ENCODE measurements at places on chromosomes 5 and 9.

DNA sequence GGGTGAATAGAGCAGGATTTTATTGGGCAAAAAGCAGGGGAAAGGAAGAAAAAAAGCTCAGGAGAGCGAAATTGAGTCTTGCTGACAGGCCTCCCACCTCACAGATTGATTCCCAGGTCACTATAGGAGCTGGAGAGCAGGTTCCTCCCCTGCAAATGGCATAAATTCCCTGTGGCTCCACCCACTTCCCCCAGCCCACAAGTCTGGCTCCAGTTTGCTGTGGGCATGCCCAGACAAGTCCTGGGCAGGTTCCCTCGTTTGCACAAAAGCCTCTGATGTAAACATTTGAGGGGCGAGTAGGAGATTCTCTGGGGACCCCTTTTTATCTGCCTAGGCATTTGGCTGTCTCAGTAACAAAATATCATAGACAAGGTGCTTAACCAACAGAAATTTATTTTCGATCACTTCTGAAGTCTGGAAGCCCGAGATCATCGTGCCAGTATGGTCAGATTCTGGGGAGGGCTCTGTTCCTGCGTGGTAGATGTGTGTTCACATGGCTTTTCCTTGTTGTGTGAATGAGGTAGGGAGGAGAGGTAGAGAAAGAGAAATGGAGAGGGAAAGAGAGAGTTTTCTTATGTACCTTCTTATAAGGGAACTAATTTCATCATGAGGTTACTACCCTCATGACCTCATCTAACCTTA is 614.5 kb downstream of the MAT2B start:
- DNase-seq: peak; percentile 46

DNA sequence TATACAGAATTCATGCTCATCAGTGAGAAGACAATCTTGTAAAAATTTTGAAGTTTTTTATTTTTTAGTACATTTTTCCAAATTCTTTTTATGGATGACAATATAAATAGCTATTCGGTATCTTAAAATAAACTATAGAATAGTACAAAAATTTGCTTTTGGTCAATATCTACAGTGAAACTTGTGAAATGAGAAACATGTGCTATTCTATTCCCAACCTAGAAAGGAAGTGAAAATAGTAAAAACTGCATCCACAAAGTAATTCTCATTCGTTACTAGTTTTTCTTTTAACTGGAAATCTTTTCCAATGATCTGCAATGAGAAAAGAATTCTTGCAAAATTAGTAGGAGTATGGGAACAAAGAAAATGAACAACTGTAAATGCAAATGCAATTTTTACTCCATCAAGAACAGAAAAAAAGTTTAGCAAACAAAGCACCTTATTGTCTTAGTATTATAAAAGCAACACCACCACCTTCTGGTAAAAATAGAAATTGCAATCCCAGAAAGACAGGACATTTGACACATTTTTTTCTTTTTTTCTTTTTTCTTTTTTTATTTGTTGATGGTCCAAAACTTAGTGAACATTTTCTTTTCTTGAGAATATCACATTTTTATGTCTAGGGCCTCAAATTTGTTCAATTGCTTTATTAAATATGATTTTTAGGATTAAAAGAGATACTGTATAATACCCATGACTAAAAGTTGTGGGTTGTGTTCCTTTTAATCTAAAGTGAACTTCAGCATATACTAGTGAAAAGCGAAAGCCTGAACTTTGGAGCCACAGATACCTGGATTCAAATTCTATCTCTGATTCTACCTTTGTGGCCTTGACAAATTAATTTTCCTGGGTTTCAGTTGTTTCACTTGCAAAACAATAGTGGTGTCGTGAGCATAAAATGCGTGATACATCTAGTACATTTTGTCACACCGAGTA is 72.3 kb downstream of the SLCO4C1 start:
- DNase-seq: no peak

DNA sequence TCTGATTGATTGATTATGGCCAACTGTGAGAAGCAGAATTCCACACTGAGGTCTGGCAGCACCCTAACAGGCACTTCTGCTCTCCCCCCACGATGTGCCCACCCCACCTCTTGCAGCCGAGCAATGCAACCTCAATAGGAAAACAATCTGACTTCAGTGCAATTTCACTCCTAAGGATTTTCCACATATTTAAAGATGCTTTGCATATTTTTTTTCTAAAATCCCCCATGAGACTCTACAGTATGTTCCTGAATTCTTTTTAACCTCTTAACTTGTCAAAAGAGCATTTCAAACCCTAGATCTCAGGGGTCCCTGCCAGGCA is 243.1 kb downstream of the AUH start:
- DNase-seq: no peak

- no peak for DNase-seq
Measured at GRCh38 chr5:31827867-31828266, 188.9 kb downstream of the PDZD2 start.

GRCh38 chr9:78030296-78030552 is 1.4 kb downstream of the GNAQ start:
- no peak for DNase-seq

DNA sequence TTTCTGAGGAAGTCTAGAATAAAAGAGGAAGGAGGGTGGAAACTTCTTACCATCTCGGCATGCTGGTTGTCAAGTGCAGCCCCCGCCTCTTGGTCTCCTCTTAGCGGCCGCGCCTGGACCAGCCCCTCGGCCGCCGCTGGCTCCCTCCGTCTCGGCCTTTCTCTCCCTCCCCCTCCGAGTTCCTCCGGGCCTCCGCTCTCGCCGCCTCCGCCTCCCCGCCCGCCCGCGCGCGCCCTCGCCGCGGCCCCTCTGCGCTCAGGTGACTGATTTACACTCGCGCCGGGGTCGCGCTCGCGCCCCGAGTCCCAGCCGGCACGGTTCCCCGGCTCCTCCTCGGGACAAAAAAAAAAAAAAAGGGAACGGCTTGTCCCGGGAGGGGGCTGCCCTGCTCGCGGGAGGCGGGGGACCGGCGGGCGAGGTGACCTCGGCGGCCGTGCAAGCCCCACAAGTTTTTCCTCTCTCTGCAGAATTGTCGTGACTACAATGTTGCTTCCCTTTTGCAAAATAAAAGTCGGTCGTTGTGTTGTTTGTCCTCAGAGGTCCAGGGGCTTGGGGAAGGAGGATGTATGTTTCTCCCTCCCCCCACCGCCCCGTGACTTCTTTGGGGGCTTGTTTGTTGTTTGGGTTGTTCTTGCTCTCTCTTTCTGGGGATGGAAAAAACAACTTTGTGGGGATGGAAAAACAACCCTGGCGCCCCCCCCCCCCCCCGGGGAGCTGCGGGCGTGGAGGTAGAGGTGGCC is at the start of gene BNC2:
TSS of gene BNC2 (minus strand) at position 75 of the 740 bp plus-strand sequence. CDS start at position 53, 22 bp downstream.
- no peak for DNase-seq

DNA sequence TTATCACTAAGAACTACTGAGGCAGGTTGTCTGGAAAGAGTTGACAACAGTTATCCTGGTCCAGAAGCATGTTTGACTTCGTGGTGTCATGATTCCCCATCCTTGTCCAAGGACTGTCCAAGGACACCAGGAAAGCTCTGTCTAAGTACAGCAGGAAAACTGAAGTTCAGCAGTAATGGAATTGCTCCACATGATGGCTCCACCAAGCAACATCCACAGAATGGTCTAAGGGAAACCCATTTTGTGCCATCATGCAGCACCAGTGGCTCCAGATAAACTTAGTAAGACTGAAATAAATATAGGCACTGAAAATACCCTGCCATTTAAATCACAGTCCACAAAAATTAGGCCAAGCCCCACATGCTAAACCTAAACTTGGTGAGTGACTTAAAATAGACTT is 192.8 kb downstream of the CDH18 start:
- DNase-seq: no peak

DNA sequence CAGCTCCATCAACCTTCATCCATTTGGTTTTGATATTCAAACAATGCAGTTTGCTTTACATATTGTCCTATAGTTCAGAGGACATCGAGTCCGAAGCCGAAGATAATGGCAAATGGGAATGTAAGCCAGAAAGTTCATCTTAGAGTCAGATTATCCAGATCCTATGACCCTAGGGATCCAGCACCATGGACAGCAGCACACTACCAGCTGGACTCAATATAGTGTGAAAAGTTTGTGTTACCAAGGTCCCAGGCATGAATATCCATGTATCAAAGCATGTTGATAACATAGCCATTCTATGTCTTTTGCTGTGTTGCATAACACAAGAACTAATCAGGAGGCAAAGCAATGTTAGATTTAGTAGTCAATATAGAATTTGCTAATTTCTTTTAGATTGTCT is 46.3 kb downstream of the FSTL4 start:
- DNase-seq: no peak

Data from NCI-H2171 (cell line).